Stimulated activated CD8-positive, alpha-beta memory T cell treated with anti-CD3 and anti-CD28 coated beads, Interleukin-4, amount 100 ng/mL, for 4 hours (primary cell): ENCODE measurements at places on chromosomes 3 and 15.

- no peak for DNase-seq
These were observed 78.6 kb downstream of the TRIM42 start for GRCh38 chr3:140756240-140757016.

GRCh38 chr3:56012721-56013120, 455.5 kb downstream of the ERC2 start:
- DNase-seq: no peak

DNA sequence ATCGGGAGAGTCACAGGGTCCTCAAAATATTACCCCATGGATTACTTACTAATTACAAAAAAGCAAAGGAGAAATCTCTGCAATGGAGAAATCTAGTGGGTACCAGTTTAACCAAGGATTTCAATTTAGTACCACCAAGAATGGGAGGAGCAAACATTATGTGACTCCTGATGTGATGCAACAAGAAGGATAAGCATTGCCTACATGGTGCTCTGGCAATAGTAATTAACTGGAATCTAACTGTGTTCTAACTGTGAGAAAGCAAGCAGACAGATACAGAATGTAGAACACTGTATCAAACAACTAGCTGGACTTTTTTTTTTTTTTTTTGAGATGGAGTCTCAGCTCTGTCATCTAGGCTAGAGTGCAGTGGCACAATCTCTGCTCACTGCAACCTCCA, 159.2 kb downstream of the TNIK start:
- no peak for DNase-seq

- DNase-seq: no peak
These were observed 464.1 kb downstream of the EPHA6 start for GRCh38 chr3:97278506-97278905.

DNA sequence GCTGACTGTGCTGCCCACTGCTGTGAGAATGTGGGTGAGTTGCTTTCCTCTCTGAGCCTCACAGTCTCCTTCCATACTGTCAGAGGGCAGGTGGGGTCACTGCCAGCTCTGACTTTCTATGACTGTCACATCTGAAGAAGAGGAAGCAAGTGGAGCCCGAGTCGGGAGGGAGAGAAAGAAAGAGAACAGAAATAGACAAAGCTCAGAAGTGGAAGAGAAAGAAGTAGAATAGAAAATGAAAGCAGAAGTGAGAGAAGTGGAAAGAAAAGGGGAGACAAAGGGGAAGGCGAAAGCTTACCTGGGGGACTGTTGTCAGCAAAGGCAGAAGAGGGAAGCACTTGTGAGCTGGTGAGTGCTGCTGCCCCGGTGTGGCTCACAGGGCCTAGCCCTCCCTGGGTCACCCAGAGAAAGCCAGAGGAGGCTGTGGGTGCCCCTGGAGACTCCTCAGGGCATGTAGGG, 57.9 kb downstream of the EPHB1 start:
- no peak for DNase-seq

- DNase-seq: no peak
These were observed 206.1 kb downstream of the PDZRN3 start for GRCh38 chr3:73418681-73419080.

GRCh38 chr15:35852818-35853624, 307.1 kb upstream of the DPH6 start:
- no peak for DNase-seq

DNA sequence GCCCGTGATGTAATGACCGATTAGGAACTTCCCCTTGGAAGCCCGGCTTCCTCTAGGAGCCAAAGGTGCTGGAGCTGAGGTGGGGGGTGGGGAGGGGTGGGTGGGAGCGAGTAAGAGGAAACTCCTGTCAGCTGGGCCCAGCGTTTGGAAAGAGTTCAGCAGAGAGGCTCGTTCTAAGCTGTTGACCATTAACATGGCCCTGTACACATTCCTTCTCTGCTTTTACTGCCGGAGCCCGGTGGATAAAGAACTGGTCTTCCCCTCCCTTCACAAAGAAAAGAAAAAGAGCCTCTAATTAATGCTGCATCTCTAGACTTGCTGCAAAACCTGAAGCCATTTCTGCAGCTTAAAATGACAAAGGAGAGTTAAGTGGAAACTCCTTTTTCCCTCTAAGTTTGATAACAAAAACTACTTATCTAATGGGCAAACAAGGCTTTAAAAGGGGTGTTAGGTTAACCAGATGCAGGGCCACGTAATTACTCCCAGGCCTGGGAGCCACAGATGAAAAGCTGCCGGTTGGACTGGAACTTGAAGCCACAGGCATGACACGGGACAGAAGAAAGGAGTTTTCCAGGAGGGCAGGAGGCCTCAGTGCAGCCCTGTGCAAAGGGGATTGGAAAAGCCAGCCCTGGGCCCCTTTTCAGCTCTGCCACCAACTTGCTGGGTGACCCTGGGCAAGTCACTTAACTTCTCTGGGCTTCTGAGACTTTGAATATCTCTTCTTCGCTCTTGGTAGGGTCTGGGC, 71.3 kb downstream of the SMAD6 start:
- DNase-seq: no peak

DNA sequence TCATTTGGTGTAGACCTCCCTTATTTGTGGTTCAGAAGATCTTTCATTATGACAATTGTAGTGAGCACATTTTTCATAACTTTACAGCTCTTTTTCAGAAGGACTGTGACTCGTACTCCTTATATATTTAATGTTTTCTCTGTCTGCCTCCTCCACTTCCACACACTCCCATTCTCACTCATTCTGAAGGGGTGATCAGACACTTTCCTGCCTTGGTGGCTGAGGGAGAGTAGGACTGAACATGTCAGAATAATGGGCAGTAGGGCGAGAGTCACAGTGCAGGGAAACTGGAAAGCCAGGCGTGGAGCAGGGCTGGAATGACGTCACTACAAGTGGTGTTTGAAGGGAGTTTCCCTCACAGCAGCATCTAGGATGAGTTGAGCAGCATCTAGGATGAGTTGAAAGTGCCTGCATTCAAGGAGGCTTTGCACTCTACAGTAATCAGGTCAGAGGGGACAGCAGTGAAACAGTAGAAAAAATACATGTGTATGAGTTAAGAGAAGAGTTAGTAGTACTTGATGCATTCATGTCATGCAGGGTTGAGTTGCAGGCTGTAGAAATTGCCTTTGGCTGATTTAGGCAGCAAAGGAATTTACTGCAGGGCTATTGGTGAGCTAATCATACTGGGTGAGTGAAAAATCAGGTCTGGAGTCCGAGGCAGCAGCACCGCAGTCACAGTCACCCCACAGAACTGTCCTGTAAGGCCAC, 36.3 kb upstream of the FBXL22 start:
- no peak for DNase-seq

- DNase-seq: no peak
These were observed 32.8 kb upstream of the FAM107A start for GRCh38 chr3:58609990-58610389.

- no peak for DNase-seq
These were observed 269.4 kb upstream of the ARRDC4 start for GRCh38 chr15:97691078-97691477.

- DNase-seq: no peak
These were observed 22.1 kb downstream of the RAB8B start for GRCh38 chr15:63211549-63211948.

- DNase-seq: no peak
These were observed 44.2 kb upstream of the ONECUT1 start for GRCh38 chr15:52834379-52834778.

DNA sequence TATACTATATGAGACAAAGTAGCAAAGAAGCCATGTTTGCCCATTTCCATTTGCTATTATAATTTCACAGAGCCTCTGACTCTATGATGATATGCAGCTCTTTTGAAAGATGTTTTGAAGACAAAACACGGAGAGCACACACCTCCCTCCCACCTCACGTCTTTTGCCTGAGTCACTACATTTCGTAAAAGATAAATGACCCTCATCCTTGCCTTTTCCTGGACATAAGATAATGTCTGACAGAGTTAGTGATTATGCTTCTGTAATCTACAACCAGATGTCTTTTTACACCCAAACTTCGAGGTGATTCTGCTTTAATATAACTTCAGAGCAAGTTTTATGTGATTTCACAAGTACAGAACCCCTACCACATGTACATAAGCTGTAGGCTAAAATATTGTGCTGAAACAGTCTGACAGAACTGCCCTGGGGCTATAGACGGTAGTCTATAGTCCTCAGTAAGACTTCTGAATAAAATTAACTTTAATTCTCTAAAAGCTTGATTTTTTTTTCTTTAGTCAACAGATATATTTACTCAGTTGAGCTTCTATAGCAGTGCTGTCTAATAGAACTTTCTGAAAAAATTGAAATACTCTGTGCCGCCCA, 99.9 kb downstream of the CD200R1L start:
- DNase-seq: no peak

- no peak for DNase-seq
These were observed 3.7 kb downstream of the MDFIC2 start for GRCh38 chr3:70308760-70309159.

DNA sequence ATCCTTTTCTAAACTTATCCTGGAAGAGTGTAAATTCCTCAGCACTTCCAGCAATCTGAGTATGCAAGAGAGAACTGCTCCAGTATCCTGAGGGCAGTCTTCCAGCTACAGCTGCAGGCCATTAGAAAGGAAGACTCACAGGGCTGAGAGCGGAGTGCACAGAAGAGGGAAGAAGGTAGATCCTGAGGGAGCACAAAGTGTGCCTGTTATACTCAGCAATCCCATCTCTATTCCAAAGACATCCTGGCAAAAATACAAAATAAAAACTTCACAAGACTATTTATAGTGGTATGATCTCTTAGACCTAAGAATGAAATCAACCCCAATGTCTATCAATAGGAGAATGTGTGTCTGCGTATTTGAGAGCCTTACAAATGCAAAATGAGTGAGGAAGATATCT, 292.0 kb downstream of the ZIC1 start:
- DNase-seq: no peak

DNA sequence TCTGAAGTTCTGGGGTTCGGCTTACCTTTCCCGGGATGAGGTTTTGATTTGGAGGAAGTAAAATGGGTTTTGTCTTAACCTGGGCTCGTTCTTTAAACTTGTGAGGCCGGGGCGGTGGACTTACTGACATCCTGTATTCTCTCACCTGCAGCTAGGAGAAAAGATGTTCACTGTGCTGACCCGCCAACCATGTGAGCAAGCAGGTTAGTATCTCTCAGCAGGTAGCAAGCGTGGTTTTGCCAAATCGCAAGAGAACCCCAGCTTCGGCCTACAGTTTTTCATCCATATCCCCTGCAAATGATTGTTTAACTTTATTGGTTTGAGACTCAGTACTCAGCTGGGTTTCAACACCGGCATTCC, 891 bp downstream of the ENTPD3 start:
- no peak for DNase-seq

DNA sequence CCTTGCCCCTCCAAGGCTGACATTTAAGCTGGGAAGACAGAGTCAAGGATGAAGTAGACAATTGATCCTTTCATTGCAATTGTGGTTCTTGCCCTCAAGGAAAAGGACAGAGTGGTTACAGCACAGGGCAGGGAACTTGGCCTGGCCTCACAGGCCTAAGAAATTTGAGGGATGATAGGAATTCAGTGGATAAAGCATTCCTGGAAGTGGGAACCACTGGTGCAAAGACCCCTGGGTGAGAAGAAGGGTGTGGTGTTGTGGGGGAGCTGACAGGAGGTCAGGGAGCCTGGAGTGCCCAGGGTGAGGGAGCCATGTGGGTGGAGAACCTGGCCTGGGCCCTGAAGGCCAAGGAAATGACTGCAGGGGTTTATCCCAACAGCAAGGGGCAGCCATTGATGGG, 287.4 kb downstream of the UACA start:
- DNase-seq: no peak

DNA sequence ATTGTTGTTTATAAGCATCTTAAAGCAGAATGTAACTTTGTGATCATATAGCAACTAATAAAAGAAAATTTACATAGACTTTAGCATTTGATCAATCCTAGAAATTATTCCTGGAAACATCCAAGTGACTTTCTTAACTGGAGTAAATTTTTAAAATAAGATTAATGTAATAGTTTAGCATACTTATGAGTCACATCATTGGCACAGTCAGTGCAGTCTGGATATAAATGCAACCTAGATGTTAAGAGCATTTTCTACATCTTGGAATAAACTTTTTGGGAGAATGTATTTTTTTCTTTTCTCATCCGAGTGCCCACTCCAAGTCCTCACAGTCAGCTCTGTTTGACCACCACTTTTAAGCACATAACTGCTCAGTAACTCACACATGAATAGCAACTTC, 324.6 kb upstream of the PLSCR5 start:
- no peak for DNase-seq

DNA sequence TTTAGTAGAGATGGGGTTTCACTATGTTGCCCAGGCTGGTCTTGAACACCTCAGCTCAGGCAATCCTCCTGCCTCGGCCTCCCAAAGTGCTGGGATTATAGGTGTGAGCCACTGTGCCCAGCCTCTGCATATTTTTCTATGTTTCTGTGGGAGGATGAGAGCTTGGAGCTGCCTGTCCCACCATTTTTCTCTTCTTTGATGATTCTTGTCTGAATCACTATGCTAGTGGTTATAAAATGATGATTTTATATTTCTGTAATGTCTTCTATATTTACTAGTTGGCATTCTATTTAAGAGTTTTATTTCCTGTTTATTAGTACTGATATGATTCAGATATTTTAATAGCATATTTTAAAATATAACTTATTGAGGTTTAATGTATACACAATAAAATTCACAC, 69.7 kb downstream of the CHCHD6 start:
- DNase-seq: no peak

DNA sequence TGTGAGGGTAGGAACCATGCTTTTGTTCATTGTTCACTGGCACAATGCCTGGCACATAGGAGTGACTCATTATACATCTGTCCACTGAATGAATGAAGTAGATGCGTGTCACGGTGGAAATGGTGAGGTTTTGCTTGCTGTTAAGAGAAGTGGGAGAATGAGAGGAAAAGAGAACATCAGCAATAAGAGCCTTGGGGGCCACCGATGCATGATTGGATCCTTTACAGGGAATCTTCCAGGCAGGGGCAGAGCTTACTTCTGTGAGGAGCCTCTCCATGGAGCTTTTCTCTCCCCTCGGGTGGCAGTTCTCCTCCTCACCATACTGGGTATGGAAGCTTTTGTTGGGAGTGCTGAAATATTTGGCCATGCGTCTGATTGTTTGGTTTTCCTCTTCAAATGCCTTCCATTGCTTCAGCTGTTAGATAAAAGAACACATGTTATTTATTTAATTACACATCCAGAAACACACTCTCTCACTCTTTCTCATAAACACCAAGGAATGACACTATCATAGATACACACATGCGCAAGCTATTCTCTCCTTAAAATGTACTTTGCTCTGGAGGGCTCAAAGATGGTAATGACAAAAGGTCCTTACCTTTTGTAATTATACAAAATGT, 78.9 kb upstream of the GSK3B start:
- no peak for DNase-seq

DNA sequence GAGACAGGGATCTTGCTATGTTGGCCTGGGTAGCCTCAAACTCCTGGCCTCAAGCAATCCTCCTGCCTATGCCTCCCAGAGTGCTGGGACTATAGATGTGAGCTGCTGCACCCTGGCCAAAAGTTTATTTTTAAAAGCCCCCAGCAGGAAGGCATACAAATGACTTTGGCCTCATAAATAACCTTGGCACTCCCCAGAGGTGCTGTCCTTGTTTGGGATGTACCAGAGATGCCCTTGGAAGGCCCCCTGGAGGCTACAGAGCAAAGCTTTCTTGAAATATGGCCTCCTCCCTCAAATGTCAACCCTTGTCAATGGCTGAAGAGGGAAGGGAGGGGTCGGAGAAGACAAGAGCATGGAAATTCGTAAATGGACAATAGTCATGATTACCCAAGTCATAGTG, 14.0 kb upstream of the RTP3 start:
- DNase-seq: no peak

GRCh38 chr15:92074646-92075045, 221.1 kb downstream of the SLCO3A1 start:
- no peak for DNase-seq
